Activated naive CD4-positive, alpha-beta T cell (primary cell): ENCODE measurements at places on chromosomes 16 and 17.

DNA sequence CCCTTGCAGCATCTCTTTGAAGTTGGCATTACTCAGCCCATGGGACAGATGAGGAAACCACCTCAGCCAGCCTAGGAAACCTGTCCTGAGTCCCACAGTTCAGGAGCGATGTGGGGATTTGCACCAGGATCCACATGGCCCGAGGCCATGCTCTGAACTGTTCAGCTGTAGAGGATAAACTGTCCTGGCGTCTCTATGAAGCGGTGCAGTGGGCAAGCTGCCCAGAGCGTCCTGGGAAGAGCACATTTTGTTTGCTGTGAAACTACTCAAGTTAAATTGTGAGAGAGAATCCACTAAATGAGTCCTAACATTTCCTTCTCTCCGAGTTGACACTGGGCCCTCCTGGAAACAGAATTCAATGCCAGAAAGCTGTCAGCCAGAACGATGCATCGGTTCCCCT lies 276.6 kb upstream of the TNRC6C start:
- no peak for DNase-seq

DNA sequence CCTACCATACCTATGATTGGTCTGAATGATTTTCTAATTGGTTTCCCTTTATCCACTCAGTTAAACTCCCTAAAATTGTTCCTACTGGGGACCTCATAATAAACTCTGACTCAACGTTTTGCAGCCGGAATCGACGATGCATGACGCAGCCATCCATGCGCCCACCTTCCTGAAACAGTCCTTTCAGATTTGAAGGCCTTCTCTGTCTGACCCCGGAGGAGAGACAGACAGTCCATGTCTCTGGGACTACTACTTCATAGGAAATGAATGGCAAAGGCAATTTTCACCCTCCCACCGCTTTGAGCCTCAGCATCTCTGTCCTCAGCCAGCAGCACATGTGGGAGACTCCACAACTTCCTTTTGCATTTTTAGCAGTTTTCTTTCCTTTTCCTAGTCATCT lies 13.5 kb downstream of the VAT1L start:
- DNase-seq = no peak

DNA sequence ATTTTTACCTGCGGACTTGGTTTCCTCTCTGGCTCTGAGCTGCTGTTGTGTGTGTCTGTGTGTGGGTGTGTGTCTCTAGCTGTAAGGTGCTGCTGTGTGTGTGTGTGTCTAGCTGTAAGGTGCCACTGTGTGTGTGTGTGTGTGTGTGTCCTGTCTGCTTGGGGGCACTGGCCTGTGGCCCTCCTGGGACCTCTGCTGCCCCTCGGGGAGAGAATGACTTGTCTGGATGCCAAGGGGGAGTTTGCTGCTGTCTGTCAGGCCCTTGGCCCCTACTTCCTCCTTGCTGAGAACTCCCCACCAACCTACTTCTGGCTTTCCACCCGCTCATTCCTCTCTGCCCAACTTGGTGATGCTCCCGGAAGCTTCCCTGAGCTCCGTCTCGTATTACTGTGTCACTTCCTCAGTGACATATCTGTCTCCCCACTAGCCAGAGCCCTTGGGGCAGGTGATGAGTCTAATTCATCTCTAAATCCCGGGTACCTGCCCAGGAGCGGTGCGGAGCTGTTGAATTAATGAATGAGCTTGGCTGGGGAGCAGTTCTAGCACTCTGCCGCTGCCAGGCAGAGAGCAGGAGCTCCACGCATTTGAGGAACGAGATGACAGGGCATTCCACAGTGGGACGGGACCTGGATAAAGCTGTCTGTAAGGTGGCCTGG lies 3.5 kb upstream of the LASP1NB start:
- no peak for DNase-seq

DNA sequence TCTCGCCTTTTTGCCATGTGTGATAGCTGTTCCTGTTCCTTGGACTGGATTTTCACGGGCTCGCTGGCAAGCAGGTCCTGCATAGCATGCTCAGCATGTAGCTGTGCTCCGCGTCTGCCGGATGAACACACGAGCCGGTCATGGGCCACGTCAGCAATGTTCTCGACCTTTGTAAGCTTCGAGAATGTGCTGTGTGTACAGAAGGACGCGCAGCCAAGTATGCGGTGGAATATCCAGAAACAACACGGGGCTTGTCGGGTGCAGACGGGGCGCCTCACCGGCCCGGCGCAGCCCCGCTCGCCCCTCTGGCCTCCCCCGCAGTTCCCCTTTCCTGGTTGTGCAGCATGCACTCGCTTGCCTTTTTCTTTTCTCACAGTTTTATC lies 42.2 kb downstream of the RPTOR start:
- no peak for DNase-seq

GRCh38 chr16:28140788-28141618 lies 70.8 kb downstream of the XPO6 start:
- DNase-seq = no peak

DNA sequence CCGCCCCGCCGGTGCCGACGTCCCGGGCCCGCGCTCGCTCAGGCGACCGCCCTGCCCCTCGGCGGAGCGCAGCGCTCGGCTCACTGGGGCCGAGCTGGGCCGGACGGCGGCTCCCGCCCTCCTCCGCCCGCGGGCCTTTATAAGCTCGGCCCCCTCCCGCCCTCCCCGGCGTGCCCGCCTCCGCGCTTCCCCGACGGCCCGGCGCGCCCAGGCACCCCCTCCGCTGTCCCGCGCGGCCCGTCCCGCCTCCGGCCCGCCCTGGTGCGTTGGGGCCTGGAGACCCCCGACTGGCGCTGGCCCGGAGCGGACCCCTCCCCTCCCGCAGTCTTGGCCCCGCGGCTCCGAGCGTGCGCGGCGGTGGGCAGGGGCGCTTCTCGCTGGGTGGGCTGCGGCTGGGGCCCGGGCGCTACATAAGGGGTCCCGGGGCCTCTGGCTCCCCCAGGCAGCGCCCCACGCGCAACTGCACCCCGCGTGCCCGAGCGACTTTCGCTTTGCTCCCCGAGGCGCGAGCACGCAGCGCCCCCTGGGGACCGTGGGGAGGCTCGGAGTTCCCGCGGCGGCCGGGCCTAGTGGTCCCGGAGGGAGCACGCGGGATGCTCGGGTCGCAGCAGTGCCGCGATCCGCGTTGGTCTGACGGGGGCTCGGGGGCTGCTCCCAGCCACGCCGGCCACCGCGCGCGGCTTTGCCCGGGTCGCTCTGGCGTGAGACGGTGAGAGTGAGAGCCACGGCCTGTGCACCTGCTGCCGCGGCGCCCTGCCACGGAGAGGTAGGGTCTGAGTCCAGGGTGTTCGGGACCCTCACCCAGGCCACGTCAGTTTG lies at the start of gene PIEZO1:
PIEZO1 (minus strand) TSS at position 115 of the 819 bp plus-strand sequence. CDS start 256 bp downstream, outside the sequence.
- peak; percentile 77 for DNase-seq

DNA sequence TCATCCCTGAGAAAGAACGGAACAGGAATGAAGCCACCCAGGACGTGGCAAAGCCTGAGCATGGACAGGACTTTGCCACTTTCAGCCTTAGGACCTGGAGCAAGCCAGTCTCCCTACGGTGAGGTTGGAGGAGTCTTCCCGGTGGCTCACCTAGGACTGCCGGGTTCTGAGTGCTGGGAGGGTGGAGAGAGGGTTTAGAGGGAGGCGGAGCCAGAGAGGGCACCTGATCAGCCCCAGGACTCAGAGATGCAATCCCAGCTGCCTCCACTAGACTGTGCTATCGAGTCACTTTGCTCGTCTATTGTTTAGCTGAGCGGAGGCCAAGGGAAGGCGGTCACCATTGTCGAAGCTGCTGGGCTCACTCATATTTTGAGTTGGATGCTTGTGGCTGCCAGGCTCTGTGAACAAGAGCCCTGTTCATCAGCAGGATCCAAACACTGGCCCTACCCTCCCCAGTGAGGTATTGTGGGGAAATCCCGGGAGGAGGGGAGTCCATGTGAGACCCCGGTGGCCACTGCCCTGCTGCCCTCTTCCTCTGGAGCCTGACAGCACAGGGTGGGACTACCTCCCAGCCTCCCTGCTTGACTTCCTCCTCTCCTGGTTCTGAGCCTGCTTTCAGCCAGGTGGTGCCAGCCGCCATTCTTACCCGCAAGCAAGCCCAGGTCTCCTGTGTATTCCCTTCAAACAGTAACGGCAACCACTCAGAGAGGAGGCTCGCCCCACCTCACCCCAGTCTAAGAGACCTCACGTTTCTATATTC lies 7.0 kb downstream of the KRT14 start:
- no peak for DNase-seq

- no peak for DNase-seq
These were observed 49.3 kb upstream of the ETV4 start for GRCh38 chr17:43595466-43595865.

GRCh38 chr16:23303685-23304084 lies 1.6 kb downstream of the SCNN1B start:
- DNase-seq = no peak

DNA sequence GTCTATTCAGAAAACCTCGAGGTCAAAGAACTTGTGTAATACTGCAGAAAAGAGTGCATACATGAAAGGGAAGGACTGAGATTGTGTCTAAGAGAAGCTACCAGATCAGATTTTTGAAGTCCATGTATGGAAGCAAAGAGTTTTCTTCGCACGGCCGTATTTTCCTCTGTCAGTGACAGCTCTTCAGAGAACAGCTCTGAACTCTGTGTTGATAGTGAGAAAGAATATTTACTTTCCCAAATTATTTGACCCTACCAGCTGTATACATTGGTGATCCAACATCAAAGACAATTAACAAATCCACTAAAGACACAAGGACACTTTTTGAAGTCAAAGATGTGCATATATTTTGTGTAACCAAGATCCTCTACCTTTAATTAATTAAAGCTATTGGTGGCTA lies 107.8 kb upstream of the PSMD7 start:
- DNase-seq = no peak

DNA sequence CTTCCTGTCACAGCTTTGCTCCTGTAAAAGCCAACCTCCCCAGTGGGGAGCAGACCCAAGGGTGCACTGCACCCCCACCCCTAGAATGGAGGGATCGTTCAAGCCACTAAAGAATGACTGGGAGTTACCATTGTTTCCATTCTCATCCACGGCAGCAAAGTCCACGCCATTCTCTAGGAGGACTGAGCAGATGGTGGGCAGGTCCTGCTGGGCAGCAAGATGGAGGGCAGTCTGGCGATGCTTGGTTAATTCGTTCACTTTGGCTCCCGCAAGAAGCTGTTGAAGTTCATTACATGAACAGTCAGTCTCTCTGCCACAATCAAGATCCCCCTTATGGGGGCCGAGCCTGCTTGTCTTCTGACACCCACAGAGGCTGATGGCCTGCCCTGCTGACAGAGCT lies 30.8 kb downstream of the CYB5D2 start:
- no peak for DNase-seq

DNA sequence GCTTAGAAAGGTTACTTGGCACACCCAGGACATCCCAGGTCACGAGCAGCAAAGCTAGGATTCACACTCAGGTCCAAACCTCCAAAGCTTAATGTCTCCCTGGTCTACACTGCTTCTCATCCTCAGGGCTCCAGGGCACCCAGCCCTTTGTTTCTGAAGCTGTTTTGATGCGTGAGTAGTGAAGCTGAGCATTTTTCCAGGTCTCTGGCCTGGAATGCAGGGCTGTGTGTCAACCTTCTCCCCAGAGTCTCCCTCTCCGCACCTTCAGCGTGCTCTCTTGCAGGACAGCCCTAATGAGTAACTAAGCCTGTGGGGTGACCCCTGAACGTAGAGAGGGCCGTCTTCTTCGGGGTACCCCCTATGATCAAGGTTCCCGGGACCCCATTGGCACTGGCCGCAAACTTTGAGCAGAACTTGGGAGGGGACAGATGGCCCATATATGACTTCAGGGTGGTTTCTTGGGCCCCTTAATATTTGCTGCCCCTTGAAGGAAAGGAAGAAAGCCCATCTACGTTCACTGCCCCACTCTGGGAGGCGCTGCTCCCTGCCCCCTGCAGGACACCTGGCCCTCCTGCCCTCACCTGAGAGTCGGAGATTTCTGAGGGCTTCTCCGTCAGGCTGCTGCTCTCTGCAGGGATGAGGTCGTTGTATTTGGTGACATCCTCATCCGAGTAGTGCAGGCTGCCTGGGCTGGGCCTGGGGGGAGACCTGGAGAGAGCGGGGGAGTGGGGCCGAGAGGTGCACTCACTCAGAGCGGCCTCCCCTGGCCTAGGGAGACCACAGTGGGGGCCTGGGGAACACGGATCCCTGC lies 36.4 kb upstream of the CDC42EP4 start:
- no peak for DNase-seq

- no peak for DNase-seq
These were observed 32.2 kb downstream of the ACTG1 start for GRCh38 chr17:81480140-81481072.

GRCh38 chr16:2926650-2926999 lies 14.9 kb downstream of the FLYWCH1 start:
- DNase-seq = no peak

DNA sequence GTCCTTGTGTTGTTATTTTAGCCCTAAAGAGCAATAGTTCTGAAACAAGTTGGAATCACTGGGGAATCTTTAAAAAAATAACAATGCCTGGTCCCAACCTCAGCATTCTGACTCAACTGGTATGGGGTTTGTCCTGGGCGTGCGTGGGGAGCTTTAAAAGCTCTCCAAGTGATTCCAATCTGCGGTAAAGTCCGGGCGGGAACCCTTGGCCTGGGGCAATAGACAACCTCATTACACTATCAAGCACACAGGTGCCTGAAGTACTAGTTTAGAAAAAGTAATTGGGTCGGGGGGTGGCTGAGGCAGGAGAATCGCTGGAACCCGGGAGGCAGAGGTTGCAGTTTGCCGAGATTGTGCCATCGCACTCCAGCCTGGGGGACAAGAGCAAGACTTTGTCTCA lies 4.4 kb downstream of the STX8 start:
- no peak for DNase-seq
